ENCODE measurements at places on chromosomes 5 and 9. TPM values are rescaled to one million over a fixed set of nuclear protein-coding genes. Genes with fewer than 3 reads are reported as not detected.
A peak's percentile ranks its signal among the peaks of the same experiment; 100 is the strongest.

DNA sequence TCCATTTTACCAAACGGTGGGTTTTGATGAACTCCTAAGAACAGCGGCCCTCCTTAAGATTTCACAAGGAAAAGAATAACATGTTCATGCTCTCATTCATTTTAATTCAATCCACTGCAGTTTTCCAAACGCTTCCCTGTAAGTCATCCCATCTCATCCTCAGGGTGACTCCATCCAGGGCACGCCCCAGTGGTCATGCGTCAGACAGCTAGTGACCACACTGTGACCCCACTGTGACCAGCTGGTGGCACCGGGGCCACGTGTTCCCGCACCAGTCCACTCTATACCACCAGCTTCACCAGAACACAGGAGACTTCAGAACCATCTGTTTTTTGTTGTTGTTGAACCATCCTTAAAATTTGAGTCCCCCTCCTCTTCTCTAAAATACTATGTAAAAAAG is 14.3 kb downstream of the ATPSCKMT start:
- no peak for DNase-seq
- H3K4me1 ChIP-seq: no peaks in the 10 kb centered on the region
- H3K36me3 ChIP-seq: peaks cover 51% of the 10 kb centered on the region
- H3K27me3 ChIP-seq: no peaks in the 10 kb centered on the region
- no peak overlapping the region for H3K4me3 ChIP-seq

- no peak for DNase-seq
- peaks cover under 1% of the 10 kb centered on the region for H3K4me1 ChIP-seq
- H3K36me3 ChIP-seq: no peaks in the 10 kb centered on the region
- no peak overlapping the region for H3K4me3 ChIP-seq
These were observed 6.2 kb upstream of the ERGIC1 start for GRCh38 chr5:172827841-172828240.

DNA sequence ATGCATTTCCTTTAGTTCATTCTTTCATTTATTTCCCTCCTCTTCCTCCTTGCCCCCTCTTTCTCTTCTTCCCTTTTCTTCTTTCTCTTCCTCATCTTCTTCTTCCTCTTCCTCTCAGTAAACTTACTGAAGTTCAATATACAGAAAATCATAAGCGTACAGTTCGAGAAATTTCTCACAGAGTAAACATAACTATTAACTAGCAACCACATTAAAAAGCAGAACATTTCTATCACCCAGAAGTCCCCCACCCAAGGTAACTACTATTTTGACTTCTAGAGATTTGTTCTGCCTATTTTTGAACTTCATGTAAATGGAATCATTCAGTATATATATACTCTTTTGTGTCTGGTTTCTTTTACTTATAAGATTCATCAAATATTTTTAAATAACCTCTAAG is 48.2 kb downstream of the TNFAIP8 start:
- H3K4me3 ChIP-seq: no peak overlapping the region
- no peak for DNase-seq
- H3K27me3 ChIP-seq: no peaks in the 10 kb centered on the region

- H3K27me3 ChIP-seq: no peaks in the 10 kb centered on the region
- H3K36me3 ChIP-seq: no peaks in the 10 kb centered on the region
- H3K4me3 ChIP-seq: no peak overlapping the region
- DNase-seq: peak; percentile 77
- no peak overlapping the region for H3K27ac ChIP-seq
These were observed 17.6 kb downstream of the DENND1A start for GRCh38 chr9:123912167-123912897.

- peak overlapping the region; percentile 83 for H3K27ac ChIP-seq
- H3K4me3 ChIP-seq: peak overlapping the region; percentile 89
- no peak for DNase-seq
- peaks cover 44% of the 10 kb centered on the region for H3K4me1 ChIP-seq
These were observed 599 bp downstream of the KIAA1191 start for GRCh38 chr5:176360894-176361436.

GRCh38 chr5:154349626-154350264 is 96.1 kb upstream of the SAP30L start:
- no peak overlapping the region for H3K4me3 ChIP-seq
- H3K4me1 ChIP-seq: peaks cover 4% of the 10 kb centered on the region
- H3K36me3 ChIP-seq: no peaks in the 10 kb centered on the region
- DNase-seq: no peak

Gene CDH10
- not detected for total RNA-seq

Gene GABRB2
- total RNA-seq: 1.1 TPM

DNA sequence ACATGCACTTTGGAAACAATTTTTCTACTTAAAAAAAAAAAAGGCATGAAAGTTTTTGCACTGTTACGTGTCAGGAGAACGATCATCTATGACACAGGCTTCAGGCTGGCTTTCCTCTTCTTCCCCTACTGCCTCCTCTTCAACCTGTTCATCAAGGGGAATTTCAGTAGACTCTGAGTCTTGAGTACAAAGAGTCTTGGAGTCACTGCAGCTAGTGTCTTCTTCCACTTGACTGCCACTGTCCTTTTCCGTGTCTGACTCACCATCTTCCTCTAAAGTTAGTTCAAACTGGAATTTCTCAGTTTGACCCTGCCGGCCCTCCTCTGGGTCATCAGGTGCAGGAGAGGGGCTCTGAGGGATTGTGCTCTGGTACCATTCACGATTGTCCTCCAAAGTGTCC is 391.7 kb downstream of the RAB3C start:
- no peaks in the 10 kb centered on the region for H3K4me1 ChIP-seq
- peaks cover 45% of the 10 kb centered on the region for H3K36me3 ChIP-seq
- no peak for DNase-seq
- H3K27ac ChIP-seq: no peak overlapping the region
- H3K4me3 ChIP-seq: no peak overlapping the region
- H3K27me3 ChIP-seq: no peaks in the 10 kb centered on the region

DNA sequence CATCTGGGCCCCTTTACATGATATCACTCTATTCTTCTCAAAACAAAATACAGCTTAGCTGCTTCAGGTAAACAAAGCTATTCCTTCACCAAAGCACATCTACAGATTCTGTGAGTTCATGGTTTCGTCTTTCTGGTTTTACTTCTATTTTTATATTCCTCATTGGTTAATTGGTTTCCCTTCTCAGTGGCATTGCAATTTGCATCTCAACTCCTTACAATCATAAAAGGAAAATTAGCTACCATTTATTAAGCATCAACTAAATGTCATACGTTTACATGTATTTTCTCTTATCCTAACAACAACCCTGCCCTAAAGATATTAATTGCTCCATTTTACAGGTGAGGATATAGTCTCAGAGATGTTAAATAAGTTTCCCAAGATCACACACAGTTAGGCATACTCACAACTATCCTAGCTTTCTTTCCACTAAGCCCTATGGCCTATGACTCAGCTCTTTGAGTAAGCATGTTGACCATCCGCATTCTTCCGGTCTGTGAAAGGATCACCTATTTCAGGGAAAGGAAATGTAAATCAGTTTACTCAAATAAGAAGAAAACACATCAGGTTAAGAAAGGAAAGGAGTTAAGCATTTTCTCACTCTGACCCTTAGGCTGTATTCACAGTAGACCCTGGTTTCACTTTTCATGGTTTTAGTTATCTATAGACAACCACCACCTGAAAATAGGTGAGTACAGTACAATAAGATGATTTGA is 146.1 kb downstream of the CAAP1 start:
- DNase-seq: no peak
- H3K4me1 ChIP-seq: no peaks in the 10 kb centered on the region
- no peak overlapping the region for H3K4me3 ChIP-seq
- H3K36me3 ChIP-seq: no peaks in the 10 kb centered on the region

GRCh38 chr9:8436786-8437185 is 637.2 kb upstream of the DMAC1 start:
- no peaks in the 10 kb centered on the region for H3K4me1 ChIP-seq
- no peak overlapping the region for H3K4me3 ChIP-seq
- no peaks in the 10 kb centered on the region for H3K27me3 ChIP-seq
- DNase-seq: no peak
- no peaks in the 10 kb centered on the region for H3K36me3 ChIP-seq
- H3K27ac ChIP-seq: no peak overlapping the region

DNA sequence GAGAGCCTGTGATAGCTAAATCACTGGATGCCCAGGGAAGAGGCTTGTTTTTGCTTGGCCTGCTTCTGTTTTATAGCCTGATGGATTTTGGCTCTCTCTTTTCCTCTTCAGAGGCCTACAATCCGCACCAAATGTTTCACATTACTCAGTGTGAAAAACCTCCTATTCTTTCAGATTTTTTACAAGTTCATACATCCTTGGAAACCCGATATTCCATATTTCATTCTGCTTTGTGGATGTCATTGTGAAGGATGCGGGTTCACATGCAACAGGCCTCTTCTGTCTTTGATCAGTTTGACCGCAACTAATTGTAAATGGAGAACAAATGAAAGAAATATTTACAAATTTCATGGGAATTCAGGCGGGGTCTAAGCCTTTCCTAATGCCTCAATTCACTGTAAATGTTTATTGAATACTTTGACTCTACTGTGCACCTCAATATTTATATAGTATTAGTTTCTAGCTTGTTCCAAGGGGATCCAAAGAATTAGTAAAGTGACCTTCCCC is 269.9 kb downstream of the DMRT2 start:
- H3K36me3 ChIP-seq: no peaks in the 10 kb centered on the region
- H3K4me3 ChIP-seq: no peak overlapping the region
- no peaks in the 10 kb centered on the region for H3K4me1 ChIP-seq

Gene NUTM2F
- total RNA-seq: not detected

DNA sequence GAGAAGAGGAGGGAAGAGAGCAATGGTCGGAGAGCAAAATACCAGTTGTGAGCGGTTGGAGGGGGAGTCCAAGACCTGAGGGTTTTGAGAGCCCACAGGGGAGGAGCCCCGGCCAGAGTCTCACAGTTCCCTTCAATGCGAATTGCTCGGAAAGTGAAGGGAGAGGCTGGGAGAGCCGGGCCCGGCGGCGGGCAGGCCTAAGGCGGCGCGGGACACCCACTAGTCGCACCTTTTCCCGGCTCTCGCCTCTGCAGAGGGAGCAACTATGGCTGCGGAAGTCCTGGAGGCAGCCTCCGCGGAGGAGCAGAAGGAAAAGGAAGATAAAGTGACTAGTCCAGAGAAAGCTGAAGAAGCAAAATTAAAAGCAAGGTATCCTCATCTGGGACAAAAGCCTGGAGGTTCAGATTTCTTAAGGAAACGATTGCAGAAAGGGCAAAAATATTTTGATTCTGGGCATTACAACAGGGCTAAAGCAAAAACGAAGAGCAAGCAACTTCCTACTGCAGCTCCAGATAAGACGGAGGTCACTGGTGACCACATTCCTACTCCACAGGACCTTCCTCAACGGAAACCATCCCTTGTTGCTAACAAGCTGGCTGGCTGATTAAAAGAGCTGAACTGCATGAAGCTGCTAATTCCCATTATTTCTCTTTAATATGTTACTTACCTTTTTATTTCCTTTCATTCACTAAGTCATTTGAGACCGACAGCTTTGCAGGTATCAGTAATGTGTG is 6.5 kb upstream of the BTNL3 start:
- no peak overlapping the region for H3K27ac ChIP-seq
- H3K4me1 ChIP-seq: no peaks in the 10 kb centered on the region
- DNase-seq: no peak
- no peak overlapping the region for H3K4me3 ChIP-seq
- no peaks in the 10 kb centered on the region for H3K36me3 ChIP-seq
- no peaks in the 10 kb centered on the region for H3K27me3 ChIP-seq

DNA sequence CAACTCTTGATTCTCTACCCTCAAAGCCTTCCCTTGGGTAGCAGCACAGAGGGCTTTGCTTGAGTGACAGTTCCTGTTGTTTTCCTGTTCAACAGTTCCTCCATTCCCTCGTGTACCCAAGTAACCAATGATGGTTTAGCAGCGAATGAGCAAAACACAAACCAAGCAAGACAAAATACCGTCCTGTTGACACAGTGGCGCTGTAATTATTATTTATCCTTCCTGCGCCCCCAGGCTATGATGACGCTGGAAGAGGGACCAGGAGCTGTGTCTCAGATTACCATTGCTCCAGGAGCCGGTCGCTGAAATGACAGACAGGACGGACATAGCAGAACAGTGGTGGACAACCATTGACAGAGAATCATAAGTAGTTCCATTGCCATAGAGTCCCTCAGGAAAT is 154.8 kb downstream of the GADD45G start:
- no peak for DNase-seq
- no peak overlapping the region for H3K4me3 ChIP-seq
- H3K36me3 ChIP-seq: no peaks in the 10 kb centered on the region
- H3K4me1 ChIP-seq: peaks cover 16% of the 10 kb centered on the region
- no peaks in the 10 kb centered on the region for H3K27me3 ChIP-seq

Gene RANBP6
- total RNA-seq: 13.9 TPM

Gene NADK2
- total RNA-seq: 55.0 TPM

DNA sequence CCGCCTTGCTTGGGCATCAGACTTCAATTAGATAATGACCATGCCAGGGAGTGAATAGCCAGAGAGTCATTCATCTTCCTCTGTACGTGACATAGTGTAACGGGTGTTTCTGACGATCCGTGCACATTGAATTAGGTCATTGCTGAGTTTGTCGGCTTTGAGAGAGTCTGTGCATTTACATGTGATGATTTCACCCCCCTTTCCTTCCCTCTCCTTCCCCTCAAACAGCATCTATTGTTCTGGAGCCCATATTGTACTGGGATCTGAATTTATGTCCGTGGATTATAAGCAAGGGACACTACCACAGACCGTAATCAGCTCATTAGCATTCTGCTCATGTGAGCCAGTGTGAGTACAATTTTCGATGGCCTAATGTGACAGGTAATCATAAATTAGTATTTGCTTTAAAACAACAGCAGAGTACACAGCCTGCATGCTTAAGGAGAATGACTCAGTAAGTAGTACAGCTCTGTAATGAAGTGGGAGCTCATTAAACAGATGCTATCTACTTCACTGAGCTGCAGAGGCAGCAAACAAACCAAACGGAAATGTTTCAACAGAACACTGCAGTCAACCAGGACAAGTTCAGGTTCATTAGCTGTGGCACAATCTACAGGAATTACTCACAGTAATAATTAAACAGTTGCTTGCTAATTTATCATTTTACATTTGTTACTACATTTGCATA is 302.1 kb downstream of the CSNK1G3 start:
- H3K27me3 ChIP-seq: no peaks in the 10 kb centered on the region
- DNase-seq: no peak
- H3K4me3 ChIP-seq: no peak overlapping the region
- peaks cover 53% of the 10 kb centered on the region for H3K4me1 ChIP-seq
- peak overlapping the region; percentile 46 for H3K27ac ChIP-seq

DNA sequence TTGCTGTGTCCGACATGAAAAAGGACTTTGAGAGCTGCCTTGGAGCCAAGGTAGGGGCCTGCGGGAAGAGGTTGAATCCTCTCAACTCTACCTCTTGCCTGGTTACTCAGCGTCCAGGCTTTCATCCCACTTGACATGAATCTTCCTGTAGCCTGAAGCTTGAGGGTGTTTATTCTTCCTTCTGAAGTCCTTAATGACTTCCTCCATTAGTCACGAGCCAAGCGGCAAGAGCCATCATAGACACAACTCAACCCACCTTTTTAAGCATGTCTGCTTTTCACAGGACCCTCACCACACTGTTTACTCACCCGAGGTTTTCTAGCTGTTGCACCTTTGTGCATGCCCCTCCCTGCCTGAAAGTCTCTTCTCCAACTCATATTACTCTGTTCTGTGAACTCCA is 40.2 kb downstream of the ACO1 start:
- no peak overlapping the region for H3K4me3 ChIP-seq
- no peaks in the 10 kb centered on the region for H3K4me1 ChIP-seq
- H3K27ac ChIP-seq: no peak overlapping the region
- peaks cover 25% of the 10 kb centered on the region for H3K36me3 ChIP-seq
